NCI-H1417 treated with DMSO at 0.1 percent for 48 hours (cell line): ENCODE measurements at places on chromosomes 6 and 20.

DNA sequence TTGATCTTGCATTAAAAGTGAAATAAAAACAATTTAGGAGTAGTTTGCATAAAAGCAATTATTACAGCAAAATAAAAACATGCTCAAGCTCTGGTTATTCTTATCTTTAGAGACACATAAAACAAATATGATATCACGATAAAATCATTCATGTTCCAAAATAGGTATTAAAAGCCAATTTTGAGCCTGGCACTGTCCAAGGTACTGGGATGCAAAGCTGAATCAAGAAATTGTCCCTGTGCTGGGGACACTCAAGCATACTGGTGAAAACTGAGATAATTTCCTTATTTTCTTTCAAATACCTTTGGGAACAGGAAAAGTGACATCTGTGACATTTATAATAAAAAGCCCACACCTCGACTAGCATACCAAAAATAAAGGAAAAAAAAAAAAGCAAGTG, 931 bp upstream of the MTCL3 start:
- no peak for DNase-seq

GRCh38 chr6:151534576-151534975, 40.8 kb downstream of the CCDC170 start:
- DNase-seq: no peak

DNA sequence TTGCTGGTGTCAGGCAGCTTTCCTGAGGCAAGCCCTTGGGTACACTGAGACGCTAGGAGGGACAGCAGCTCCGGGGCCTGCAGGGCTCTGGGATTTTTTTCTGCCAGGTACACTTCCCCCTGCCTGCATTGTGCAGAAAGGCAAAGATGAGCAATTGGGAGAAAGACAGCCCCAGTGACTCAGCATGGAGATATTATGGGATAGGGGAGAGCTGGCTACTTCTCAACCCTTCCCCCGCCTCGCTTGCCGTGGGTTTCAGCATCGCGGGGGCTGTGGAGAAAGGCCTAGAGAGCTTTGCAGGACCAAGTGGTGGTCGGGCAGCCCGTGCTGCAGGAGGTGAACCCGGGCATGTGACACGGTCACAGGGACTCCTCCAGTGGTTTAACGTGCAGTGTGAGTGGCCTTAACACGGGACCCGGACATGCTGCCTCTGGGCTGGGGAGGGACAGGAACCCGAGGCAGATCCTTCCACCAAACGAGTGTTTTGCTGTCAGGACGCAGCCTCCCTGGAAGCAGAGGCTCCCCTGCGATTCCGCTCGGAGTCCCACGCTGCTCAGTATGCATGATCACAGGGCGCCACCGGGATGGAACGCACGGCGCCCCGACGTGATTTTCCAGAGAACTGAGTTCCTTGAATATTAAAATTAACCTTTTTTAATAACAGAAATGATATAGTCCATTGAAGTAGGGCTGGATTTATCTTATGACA, 139.9 kb downstream of the CDH4 start:
- DNase-seq: no peak

DNA sequence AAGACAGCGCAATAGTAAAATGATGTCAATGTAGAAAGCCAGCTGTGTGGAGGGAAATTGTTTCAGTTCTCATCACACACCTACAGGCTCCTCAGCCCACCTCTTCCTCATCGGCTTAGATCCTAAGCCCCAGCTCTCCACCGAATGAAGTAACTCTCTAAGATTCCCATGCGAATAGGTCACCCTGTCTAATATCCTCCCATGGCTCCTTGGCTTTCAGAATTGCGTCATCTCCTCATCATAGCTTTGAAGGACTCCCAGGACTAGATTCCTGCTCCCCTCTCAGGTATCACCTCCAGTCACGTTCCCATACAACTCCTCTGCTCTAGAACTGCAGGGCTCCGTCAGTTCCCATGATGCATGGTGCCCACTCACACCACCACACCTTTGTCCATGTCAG, 16.2 kb upstream of the SLC22A16 start:
- no peak for DNase-seq

DNA sequence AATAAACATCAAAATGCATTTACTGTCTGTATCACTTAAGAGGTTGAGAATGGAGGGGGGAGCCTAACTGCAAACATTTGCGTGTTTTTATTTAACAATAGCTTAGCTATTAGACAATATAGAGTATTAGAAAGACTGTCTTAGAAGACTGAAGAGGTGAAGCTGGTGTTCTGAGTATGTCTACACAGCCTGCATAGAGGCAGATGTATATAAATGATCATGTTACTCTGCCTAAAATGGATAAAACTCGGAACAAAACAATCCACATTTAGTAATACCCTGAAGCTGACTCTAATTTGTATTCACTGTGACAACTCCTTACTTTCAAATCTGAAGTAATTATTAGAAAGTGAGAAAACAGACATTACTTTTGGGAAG, 181.9 kb downstream of the GMPR start:
- no peak for DNase-seq

DNA sequence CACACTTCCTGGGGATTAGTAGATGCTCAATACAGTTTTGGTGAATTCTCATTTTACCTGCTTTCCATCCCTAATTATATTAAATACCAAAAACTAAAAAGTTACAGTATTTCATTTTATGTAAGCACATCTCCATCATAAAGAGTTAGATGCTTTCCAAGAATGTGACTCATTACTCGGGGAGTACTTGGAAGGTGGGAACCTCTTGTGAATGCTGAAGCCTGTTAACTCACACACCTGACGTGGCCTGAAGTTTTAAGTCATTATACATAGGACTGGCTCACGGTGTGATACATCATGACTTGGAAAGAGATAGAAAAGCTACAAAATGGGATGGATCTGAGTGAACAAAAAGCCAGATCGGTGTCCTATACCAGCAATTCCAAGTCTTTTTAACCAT, 2.2 kb upstream of the OSER1 start:
- DNase-seq: no peak

DNA sequence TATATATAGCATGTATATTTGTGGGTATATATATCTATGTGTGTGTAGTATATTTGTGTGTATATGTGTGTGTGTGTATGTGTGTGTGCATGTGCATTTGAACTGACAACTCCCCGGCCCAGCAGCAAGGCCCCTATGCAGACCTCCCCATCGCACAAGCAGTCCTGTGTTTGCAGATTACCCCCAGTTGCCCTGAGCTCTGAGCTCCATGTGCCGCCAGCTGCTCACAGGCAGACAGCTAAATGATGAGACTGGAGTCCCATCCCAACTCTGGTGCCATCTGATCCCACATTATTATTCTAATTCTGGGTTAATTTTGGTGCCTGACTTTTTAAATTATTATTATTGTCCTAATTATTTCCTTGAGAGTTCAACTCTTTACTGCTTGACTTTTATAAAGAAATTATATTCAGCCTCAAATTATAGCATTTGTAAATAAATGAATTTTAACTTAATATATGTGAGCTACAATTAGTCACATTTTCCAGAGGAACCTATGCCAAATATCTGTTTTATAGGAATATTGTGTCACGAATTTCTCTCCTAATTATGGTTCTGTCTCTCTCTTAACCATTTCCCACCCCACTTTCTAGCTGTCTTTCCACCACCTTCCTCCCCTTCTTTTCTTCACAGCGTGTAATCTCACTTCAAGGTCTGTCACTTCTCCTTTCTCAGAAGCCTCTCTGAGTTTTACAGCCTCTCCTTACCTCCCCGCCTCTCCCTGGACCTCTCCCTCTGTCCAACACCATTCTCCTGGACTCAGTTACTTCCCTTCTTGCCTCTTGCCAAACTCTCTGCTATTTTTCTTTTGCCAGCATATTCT, 90.6 kb upstream of the SYNDIG1 start:
- DNase-seq: no peak

DNA sequence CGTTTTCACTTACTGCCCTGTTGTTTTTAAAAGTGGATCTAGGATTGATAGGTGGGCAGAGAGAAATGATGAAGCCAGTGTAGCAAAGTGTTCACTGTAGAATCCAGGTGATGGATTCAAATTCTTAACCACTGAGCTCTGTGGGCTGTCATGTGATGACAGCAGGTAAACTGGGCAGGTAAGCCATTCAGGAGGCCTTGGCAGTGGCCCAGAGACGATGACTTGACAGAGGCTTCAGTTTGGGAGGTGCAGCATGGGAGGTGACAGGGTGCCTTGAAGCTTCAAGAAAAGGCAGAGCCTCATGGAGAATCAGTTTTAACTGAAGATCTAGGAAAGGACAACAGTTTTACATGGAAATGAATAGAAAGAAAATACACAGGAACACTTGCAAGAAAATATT, 2.0 kb downstream of the NAA20 start:
- no peak for DNase-seq

DNA sequence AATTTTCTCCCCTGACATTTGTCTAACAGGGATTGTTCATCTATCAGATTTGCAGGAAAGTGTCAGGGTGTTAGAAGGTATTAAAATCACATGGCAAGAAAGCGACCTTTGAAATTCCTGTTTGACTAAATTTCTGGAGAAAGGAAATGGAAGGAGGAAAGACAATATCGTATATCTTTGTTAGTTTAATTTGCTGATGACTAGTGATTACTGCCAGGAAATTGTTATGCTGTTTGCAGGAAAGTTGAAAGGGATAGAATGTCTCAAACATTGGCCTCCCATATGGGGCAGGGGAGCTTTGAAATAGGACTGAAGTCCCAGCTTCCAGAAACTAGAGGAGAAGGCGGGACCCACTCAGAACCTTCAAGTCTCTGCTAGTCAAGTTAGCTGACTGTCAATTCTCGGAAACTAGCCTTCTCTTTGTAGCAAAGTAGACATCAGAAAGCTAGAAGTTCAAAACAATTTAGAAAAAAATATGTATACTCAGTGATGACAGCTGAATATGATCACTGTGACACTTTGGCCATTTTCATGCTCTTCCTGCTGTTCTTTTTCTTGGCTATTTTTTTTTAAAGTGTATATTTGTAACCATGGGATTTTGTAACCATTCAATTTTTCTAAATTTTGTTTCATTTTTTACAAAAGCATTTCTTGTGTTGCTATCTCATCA, 53.4 kb upstream of the RALGAPA2 start:
- no peak for DNase-seq

GRCh38 chr6:84042603-84043002, 9.0 kb downstream of the MRAP2 start:
- DNase-seq: no peak

- no peak for DNase-seq
Measured at GRCh38 chr6:70575899-70576495, 9.3 kb downstream of the SDHAF4 start.

DNA sequence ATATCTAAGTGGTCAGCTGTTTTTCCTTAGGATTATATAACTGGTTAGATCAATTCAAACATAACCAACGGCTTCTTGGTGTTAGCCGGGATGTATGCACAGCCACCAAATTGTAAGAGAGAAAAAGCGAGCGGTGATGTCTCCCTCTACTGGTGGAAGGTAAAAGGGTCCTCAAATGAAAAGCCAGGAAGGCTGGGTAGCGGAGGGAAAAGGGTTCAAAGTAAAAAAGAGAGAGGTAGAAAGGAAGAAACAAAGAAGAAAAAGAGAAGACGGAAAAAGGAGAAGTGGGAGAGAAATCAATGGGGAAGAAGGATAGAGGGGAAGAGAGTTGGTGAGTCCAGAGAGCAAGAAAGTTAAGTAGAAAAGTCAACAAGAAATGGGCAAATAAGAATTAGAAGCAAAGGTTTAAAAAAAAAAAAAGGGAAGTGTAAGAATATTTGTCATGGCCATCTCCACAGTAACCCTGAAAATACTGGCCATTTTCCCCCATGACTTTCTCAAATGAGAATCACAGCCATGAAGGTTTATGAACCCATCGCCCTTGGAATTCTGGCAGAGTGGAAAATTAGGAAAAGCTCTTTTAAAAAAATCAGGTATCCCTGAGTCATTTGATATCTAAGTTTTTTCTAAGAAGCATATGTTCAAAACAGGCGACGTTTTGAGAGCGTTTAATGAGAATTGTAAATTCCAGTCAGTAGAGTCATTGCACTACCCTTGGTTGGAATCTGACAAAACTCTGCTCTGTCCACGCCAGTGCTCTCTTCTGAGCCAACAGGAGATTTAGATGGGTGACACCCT, 155.6 kb upstream of the SNX9 start:
- peak; percentile 41 for DNase-seq

DNA sequence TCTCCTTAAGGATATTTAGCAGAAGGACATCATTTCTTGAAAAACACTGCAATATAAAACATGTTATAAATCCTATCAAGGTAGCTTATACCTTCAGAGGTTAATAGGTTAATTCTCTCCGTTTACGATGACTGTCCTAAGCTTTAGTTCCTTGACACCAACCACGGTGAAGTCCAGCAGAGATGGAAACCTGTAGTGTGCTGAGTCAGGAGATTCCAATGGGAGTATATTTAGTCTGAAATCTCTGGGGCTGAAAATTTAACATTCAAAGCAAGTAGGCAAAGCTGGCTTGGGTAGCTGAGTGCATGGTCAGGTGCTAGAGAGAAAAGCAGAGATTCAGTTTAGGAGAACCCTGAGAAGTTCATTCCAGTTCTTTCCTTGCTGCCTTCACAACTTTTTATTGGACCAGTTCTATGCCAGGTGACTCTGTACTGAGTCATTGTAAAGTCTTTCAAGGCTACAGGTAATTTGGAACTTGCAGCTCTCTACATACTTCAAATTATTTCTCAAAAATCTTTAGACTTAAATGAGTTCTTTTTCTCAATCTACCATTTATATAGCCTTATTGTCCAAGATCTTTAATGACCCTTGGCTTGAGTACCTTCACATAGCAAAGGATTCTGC, 1009.4 kb upstream of the FLRT3 start:
- DNase-seq: no peak

DNA sequence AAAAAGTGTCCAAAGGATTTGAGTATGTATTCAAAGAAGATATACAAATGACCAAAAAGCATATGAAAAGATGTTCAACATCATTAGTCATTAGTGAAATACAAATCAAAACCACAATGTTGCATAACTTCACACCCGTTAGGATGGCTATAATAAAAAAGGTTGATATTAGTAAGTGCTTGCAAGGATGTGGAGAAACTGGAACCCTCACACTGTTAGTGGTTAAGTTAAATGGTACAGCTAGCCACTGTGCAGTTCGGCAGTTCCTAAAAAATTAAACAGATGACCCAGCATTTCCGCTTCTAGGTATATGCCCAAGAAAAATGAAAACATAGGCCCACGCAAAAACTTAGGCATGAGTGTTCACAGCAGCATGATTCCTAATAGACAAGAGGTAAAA, 38.6 kb downstream of the IBTK start:
- DNase-seq: no peak

DNA sequence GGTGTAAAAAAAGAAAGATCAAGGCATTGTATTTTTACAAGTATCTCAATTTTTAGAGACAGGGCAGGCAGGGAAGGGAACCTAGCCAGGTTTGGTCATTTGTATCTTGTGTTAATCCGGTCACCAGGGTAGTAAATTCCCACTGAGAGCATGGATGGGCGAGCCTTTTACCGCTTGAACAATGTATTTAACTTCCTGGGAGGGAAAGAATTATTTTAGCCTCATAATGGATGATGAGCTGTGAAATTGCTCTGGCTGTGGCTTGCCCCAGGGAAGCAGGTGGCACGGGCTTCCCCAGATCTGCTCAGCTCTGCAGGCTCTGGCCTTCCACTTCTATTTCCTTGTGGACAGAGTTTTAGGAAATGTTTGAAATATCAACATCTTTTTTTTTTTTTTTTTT, 72.9 kb downstream of the TOX2 start:
- peak; percentile 87 for DNase-seq

GRCh38 chr20:59356662-59357165, 56.3 kb downstream of the EDN3 start:
- no peak for DNase-seq

GRCh38 chr6:22042706-22043105, 254.1 kb downstream of the PRL start:
- no peak for DNase-seq

- no peak for DNase-seq
Measured at GRCh38 chr6:118198746-118199145, 291.7 kb downstream of the SLC35F1 start.

- DNase-seq: peak; percentile 18
Measured at GRCh38 chr20:5100684-5101347, 18.9 kb downstream of the PCNA start.
